ENCODE measurements at places on chromosomes 4 and X. TPM values are rescaled to one million over a fixed set of nuclear protein-coding genes. Genes with fewer than 3 reads are reported as not detected.
A peak's percentile ranks its signal among the peaks of the same experiment; 100 is the strongest.

DNA sequence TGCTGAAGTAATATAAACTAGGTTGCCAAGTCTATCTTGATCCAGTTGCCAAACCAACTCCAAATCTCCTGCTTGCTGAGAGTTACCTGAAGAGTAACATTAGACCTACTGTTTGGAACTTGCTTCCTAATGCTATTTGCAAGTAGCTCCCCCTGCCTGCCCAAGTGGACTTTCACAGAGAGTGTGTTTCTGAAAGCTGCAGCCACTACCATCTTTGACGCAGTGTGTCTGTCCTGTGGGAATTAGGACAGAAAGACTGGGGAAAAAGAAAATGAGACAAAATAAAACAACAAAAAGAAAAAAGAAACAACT, 195.0 kb upstream of the HS3ST1 start:
- peak; percentile 23 for DNase-seq

DNA sequence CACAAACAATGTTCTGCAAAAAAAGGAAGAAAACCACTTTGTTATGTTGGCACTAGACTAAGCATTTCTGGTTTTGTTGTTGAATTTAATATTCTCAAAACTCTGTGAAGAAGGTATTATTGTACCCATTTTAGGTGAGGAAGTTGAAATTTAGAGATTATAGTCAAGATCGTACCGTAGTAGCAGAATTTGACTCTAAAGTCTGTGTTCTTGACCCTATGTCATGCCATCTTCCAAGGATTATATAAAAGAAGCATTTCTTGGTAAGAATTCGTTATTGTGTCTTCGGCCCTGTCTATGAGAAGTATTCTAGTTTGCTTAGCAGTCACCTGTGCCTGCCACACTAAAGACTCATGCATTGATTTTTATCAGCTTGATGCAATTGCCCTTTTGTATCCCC, 104.4 kb upstream of the MAP9 start:
- no peak for DNase-seq

- DNase-seq, result peak; percentile 5
Observed at GRCh38 chr4:37760840-37761239, 65.6 kb upstream of the PGM2 start.

- no peak for DNase-seq
Observed at GRCh38 chr4:172096786-172097185, 283.6 kb downstream of the GALNTL6 start.

DNA sequence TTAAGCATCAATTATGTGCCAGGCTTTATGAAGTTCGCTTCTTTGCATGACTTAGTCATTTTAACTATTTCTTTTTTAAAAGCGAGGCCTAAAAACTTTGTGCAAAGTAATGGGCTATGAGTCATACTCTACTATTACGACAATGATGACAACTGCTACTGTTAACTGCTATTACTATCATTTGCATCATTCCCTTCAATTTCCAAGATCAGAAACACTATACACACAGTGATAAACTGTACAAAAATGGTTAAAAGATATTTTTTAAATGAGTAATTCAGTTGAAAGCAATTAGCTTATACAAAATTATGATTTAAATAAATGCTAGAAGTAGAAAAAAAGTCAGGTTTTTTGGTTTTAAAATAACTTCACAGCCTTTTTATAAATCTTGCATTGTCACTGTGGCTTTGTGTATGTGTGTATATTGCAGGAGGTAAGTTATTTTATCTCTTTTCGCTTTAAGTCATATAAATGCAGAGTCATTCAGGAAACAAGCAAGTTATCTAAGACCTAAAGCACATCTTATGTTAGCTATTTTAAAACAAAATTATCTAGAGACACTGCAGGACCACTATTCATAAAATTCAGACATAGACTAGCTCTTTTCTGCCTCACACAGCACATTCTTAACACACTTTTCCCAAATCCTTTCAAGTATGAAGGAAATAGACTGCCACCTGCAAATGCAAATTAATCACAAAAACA, 18.5 kb upstream of the CXCL3 start:
- DNase-seq, result peak; percentile 68

DNA sequence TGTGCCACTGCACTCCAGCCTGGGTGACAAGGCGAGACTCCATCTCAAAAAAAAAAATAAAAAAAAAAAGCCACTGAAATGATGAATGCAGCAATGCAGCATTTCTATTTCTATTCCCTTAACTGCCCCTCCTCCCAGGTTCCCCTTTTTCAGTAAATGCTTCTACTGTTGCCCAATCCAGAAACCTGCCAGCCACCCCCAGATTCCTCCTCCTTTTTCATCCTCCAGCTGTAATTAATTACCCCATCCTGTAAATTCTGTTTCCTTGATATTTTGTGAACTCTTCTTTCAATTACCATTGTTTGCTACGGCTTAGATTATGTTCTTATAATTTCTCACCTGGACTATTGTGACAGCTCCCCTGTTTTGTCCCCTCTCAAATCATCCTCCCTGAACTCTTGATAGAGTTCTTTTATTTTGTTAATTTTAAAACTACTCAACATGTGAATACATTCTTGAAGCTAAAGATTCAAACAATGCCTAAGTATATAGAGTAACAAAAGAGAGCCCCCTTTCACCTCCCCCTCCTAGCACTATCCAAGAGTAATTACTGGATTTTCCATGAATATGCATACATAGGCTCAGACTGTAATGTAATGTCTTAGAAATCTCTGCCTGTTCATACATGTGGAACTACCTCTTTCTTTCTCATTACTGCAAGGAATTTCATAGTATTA, 140.6 kb upstream of the GPC4 start:
- DNase-seq, result no peak

- DNase-seq, result no peak
Observed at GRCh38 chr4:1821679-1822567, 28.8 kb downstream of the FGFR3 start.

- no peak for DNase-seq
Observed at GRCh38 chr4:2733001-2733843, 22.9 kb downstream of the TNIP2 start.

DNA sequence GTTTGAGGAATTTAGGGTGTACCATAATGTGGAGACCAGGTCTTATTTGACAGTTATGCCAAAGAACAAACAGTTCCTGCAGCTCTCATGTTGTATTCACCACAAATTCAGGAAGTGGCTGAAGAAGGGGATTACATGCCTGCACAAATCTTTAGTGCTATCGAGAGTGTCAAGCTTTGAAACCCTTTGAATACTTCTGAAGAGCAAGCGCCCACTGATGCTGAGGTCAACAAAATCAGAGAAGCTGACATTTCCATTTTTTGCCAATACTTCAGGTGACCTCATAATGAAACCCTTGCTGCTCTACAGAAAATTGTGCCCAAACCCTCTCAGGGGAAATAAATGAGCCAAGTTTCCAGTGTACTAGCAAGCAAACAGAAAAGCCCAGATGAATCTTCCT, 28.4 kb downstream of the PAK3 start:
- no peak for DNase-seq

- no peak for DNase-seq
Observed at GRCh38 chr4:171378323-171378722, 434.9 kb upstream of the GALNTL6 start.

DNA sequence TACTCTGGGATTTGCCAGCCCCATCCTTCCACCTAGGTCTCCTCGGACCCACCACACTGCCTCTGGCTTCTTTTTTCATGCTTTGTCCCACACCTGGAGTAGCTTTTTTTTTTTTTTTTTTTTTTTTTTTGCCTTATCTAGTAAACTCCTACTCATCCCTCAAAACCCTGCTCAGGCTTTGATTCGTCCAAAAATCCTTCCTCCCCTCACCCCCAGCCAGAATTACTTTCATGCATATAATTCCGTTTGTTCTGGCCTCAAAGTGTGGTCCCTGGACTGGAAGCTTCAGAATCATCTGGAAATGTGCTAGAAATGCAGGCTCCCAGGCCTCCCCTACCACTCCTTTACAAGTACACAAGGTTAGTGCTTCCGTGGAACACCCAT, 320.1 kb downstream of the PTTG2 start:
- DNase-seq, result no peak

DNA sequence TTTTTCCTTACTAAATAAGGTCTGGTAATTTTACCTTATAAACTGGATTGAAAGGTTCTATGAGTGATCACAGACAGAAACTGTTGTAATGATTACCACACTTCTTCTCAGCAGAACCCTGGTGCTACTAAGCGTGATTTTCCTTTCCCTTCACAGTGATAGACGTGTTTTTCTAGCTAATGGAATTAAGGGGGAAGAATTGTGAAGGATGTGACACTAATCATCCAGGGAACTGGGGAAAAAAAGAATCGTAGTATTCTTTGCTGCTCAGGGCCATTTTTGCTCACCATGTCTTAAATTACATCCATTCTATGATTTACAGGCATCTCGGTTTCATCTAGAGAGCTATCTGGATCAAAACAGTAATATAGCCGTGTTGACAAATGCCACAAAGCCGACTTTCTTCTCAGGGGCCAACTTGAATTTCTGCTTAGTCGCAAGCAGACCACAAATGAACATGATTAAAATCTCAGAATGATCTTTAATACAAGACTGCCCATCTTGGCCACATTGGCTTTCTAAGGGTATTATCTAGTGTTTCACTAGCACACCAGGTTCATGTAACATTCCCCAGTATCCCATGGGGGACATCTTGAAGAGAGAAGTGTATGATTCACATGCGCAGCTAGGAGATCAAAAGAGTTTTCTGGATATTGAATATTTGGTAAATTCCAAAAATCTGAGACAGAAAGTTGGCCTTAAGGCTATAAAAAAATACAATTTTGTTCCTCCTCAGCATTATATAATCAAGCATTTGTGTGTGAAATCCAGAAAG, 154.0 kb downstream of the UGT8 start:
- no peak for DNase-seq

DNA sequence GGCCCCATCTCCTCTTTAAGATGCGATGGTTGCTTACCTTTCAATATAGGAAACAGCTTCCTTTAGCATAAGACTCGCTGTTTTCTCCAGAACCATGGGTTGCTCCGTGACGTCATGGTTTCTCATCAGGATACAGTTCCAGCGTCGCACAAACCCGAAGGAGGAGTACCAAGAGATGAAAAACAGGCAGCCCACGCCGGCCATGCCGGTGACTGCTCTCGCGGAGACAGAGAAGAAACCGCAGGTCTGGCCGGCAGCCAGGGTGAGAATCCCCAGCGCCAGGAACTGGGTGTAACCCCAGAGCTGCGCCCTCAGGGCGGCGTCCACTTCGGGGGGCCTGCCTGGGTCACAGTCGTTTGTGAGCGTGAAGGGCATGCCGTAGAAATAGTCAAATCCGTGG, 11.4 kb downstream of the ARSD start:
- DNase-seq, result no peak

The LUZP4 gene
- not detected for total RNA-seq

The ZFP92 gene
- not detected for total RNA-seq

The NDST3 gene
- total RNA-seq, result 0.07 TPM

The SLC6A8 gene
- total RNA-seq, result 24.5 TPM

The AMTN gene
- total RNA-seq, result 4.2 TPM

The GLUD2 gene
- 0.47 TPM for total RNA-seq

The BRS3 gene
- not detected for total RNA-seq

The ARMCX6 gene
- 71.8 TPM for total RNA-seq

The C4orf50 gene
- total RNA-seq, result not detected

Measured in M059J (cell line).